Activated naive CD4-positive, alpha-beta T cell (primary cell): ENCODE measurements at places on chromosomes 12 and 14.

- no peak for DNase-seq
These were observed 156.5 kb downstream of the KCNK10 start for GRCh38 chr14:88166616-88167015.

GRCh38 chr12:90959538-90960139, 4.7 kb upstream of the CCER1 start:
- no peak for DNase-seq

GRCh38 chr12:77924703-77925102, 94.0 kb downstream of the NAV3 start:
- no peak for DNase-seq

- DNase-seq, result no peak
These were observed 48.7 kb upstream of the TRAF3 start for GRCh38 chr14:102728501-102728900.

GRCh38 chr12:74171478-74171909, 366.1 kb upstream of the ATXN7L3B start:
- no peak for DNase-seq

- DNase-seq, result no peak
These were observed 14.1 kb downstream of the ZFHX2 start for GRCh38 chr14:23537351-23538049.

- no peak for DNase-seq
These were observed 15.6 kb downstream of the ERG28 start for GRCh38 chr14:75645056-75645455.

DNA sequence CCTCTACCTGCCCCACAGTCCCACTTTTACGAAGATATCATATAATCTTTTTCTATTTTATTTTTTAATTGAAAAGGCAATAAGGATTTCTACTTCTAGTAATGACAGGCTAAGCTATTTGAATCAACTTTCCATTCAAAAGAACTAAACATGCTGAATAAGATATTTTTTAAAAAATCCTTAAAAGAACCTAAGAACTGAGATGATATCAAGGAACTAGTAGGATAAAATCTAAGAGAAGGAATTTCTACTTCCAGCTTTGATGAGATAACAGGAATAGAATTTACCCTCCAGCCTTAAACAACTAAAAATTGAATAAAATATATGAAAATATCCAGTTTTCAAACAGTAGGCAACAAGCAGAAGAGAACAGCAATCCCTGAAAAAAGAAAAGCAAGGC, 69.0 kb downstream of the TMEM116 start:
- DNase-seq, result no peak

- DNase-seq, result no peak
These were observed 501.6 kb downstream of the SLC6A15 start for GRCh38 chr12:84411031-84411430.

GRCh38 chr12:63843721-63844390, 644 bp upstream of the SRGAP1 start:
- DNase-seq, result peak; percentile 27
